ENCODE measurements at places on chromosomes 2 and 18. TPM values are rescaled to one million over a fixed set of nuclear protein-coding genes. Genes with fewer than 3 reads are reported as not detected.

DNA sequence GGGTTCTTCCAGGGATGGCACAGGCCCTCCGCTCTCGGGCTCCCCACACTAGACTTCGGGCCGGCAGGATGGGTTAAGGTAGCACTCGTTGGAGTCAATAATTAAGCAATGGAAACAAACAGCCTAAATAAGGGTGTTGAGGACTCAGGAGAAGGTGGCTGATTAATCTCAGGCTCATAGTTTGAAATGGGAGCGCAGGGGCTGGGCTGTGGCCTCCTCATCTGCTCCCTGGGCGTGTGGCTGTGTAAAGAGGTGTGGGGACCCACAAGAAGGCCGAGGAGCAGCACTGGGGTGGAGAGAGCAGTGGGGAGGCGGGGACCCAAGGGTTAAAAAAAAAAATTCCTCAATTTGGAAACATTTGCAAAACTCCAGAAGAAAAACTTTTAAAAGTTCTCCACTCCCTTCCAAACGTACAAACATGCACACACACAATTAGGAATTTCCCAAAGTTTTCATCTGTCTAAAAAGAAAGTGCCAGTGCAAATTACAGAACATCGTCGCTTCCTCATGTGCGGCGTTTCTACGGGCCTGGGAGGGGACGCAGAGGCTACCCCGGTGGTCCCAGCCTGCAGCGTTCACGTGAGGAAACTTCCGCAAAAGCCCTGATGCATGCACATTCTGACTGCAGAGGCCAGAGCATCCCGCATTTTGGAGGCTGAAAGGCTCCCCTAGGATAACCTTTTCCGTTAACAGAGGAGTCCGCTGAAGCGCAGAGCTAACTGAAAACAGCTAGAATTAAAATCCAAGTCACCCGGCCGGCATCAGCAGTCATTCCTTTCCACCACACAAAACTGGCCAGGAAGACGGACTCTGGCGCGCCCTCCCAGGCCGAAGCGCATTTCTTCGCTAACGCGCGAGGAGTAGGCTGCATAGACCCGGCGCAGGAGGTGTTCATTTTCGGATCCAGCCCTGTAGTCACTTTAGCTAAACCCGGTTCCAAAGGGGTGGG, 1.0 kb upstream of the TUBB6 start:
- H3K4me1 ChIP-seq, result no peaks in the 10 kb centered on the region
- no peaks in the 10 kb centered on the region for H3K36me3 ChIP-seq
- peak; percentile 38 for DNase-seq
- no peaks in the 10 kb centered on the region for H3K27me3 ChIP-seq

DNA sequence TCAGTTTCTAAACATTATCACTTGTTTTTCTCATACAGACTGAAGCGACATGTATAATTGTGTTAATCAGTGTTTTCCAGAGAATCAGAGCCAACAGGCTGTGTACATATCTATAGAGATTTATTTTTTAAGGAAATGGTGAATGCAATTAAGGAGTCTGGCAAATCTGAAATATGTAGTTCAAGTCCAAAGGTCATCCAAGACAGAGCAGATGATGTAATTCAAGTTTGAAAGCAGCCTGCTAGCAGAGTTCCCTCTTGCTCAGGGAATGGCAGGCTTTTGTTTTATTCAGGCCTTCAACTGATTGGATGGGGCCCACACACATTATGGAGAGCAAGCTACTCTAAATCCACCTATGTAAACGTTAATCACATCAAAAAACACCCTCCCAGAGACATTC, 282.6 kb downstream of the CBLN2 start:
- no peaks in the 10 kb centered on the region for H3K27me3 ChIP-seq
- no peak overlapping the region for H3K4me3 ChIP-seq
- H3K27ac ChIP-seq, result no peak overlapping the region
- H3K4me1 ChIP-seq, result no peaks in the 10 kb centered on the region

DNA sequence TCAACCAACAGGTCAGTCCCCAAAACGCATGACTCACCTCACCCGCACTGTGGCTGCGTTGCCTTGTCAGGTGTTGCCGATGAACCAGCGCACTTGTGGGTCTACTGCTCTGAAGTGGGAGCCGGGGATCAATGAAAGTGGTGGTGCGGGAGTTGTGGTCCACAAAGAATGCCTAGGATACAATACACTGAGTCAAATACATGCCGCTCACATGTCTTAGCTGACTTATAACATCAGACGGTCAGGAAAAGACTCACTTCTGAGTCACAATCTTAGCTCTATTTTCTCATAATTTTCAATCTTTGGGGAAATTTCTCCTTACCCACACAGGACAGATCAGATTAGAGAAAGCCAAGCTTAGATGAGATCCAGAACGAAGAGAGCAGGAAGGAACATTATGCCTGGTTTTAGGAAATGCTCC, 107.1 kb upstream of the STK17B start:
- no peaks in the 10 kb centered on the region for H3K36me3 ChIP-seq
- H3K27me3 ChIP-seq, result no peaks in the 10 kb centered on the region
- H3K4me1 ChIP-seq, result peaks cover 26% of the 10 kb centered on the region
- DNase-seq, result no peak

DNA sequence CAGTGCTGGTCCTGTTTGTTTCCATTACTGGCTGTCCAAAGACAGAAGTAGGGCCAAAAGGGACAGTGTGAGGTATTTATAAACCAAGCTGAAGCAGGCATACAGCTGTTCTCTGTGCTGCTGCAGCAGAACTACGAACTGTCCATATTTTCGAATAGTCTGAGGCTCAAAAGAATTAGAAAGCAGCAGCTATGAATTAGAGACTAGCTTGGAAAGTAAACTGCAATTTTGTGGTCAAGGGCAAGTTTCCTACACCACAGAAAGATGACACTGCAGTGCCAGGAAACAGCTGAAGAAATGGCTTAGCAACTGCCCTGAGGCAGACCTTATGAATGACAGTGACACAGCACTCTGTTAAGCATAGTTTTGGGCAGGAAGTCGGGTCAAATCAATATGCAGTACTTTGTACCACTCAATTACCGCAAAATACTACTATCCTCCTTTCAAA, 125.3 kb downstream of the TMEM131 start:
- H3K36me3 ChIP-seq, result peaks cover 12% of the 10 kb centered on the region
- no peaks in the 10 kb centered on the region for H3K27me3 ChIP-seq
- peaks cover 14% of the 10 kb centered on the region for H3K4me1 ChIP-seq
- no peak overlapping the region for H3K4me3 ChIP-seq

- no peak within 1 kb of the TSS for H3K4me3 ChIP-seq
- no peak within 1 kb of the TSS for H3K27ac ChIP-seq
These were observed at the start of gene PSMA8 for GRCh38 chr18:26133652-26134051. PSMA8 (plus strand) TSS chr18:26133869; CDS start chr18:26133966, 97 bp downstream.

- H3K36me3 ChIP-seq, result peaks cover 2% of the 10 kb centered on the region
- no peak overlapping the region for H3K27ac ChIP-seq
- no peak overlapping the region for H3K4me3 ChIP-seq
- H3K27me3 ChIP-seq, result no peaks in the 10 kb centered on the region
- peaks cover 13% of the 10 kb centered on the region for H3K4me1 ChIP-seq
These were observed 37.8 kb downstream of the CAPN13 start for GRCh38 chr2:30769481-30769780.

- H3K27me3 ChIP-seq, result no peaks in the 10 kb centered on the region
- H3K4me3 ChIP-seq, result no peak overlapping the region
- H3K4me1 ChIP-seq, result no peaks in the 10 kb centered on the region
- no peak for DNase-seq
- H3K36me3 ChIP-seq, result no peaks in the 10 kb centered on the region
- H3K27ac ChIP-seq, result no peak overlapping the region
These were observed 164.6 kb upstream of the TRIB2 start for GRCh38 chr2:12552092-12552491.

DNA sequence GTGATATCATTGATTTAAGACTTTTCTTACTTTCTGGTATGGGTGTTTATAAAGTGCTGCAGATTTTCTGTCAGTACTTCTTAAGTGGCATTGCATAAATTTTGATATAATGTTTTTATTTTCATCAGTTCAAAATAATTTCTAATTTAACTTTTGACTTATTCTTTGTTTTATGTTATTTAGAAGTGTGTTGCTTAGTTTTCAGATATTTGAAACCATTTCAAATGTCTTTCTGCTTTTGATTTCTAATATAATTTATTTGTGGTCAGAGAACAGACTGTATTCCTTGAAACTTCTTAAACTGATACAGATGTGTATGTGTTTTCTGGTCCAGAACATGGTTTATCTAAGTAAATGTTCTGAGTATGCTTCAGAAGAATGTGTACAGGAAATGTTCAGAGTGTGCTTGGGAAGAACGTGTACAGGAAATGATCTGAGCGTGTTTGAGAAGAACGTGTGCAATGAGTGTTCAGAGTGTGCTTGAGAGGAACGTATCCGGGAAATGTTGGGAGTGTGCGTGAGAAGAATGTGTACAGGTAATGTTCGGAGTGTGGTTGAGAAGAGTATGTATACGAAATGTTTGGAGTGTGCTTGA, 265.7 kb upstream of the HS6ST1 start:
- H3K4me1 ChIP-seq, result no peaks in the 10 kb centered on the region
- H3K27ac ChIP-seq, result no peak overlapping the region
- H3K36me3 ChIP-seq, result no peaks in the 10 kb centered on the region
- DNase-seq, result no peak
- no peak overlapping the region for H3K4me3 ChIP-seq

CSRNP3 gene
- 0.22 TPM for polyA plus RNA-seq

CNGA3 gene
- not detected for polyA plus RNA-seq

SOX11 gene
- polyA plus RNA-seq, result 0.03 TPM

PMAIP1 gene
- polyA plus RNA-seq, result 1.8 TPM

TACR1 gene
- polyA plus RNA-seq, result 0.69 TPM

RNF144A gene
- 3.7 TPM for polyA plus RNA-seq

FEV gene
- polyA plus RNA-seq, result 5.7 TPM

TNFRSF11A gene
- 16.5 TPM for polyA plus RNA-seq
